D341Med (cell line): ENCODE measurements at places on chromosomes 16 and 17.

DNA sequence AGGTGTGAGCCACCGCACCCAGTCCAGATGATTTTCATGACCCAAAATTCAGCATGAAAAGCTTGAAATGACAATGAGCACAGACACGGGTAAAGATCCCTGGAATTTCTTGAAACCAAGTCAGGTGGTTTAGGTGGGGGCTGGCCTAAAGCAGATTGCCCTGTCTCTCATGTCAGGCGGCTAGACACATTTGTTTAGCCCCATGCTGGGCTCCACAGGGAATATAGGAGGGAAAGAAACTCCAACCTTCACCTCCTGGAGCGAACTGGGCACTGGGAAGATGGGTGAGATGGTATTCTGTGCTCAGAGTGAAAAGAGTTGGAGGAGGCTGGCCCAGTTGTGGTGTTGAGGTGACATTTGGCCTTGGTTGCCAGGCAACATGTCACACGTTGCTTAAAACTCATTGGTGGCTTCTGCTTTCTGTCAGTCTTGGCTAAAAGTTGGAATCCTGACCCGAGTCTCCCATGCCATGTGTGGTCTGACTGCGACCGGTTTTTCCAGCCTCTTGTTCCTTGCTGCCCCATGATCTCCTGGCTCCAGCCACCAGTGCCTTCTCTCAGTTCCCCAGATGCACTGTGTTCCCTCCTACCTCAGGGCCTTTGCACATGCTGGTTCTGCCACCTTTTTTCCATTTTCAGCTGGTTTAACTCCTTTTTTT is 113.7 kb downstream of the ABCC6 start:
- no peak for DNase-seq

DNA sequence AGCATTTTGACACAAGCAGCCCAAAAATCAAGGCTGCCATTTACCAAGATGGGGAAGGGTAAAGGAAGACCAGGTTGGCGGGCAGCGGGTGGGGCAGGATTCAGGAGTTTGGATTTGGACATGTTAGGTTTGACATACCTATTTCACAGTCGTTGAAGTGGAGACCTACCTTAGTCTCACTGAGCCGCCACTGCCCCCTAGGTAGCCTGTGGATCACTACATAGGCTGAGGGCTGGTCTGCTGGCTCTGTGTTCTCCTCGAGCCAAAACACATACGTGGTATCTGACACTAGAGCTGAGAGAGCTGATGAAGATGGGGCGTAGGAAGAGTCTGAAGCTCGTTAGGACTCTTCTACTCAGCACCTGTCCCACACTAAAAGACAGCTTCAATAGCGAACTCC is 115.1 kb downstream of the HIC1 start:
- no peak for DNase-seq

- DNase-seq, result no peak
These were observed 72.7 kb upstream of the GAS7 start for GRCh38 chr17:10271106-10271562.

- DNase-seq, result no peak
These were observed 69.6 kb upstream of the ZNF750 start for GRCh38 chr17:82909322-82909904.

GRCh38 chr17:6392609-6393350 is 42.1 kb downstream of the AIPL1 start:
- DNase-seq, result no peak
